ENCODE measurements at places on chromosomes 11 and 22. TPM values are rescaled to one million over a fixed set of nuclear protein-coding genes. Genes with fewer than 3 reads are reported as not detected.

GRCh38 chr22:49958366-49958921 lies 2.1 kb upstream of the PIM3 start:
- no peaks in the 10 kb centered on the region for H3K27me3 ChIP-seq
- no peak overlapping the region for H3K27ac ChIP-seq
- H3K4me3 ChIP-seq: no peak overlapping the region

GRCh38 chr22:44913198-44913983 lies 96.4 kb downstream of the PHF21B start:
- no peak overlapping the region for H3K27ac ChIP-seq
- no peaks in the 10 kb centered on the region for H3K4me1 ChIP-seq
- DNase-seq: no peak
- H3K27me3 ChIP-seq: peaks cover 38% of the 10 kb centered on the region
- H3K4me3 ChIP-seq: no peak overlapping the region
- H3K36me3 ChIP-seq: no peaks in the 10 kb centered on the region

DNA sequence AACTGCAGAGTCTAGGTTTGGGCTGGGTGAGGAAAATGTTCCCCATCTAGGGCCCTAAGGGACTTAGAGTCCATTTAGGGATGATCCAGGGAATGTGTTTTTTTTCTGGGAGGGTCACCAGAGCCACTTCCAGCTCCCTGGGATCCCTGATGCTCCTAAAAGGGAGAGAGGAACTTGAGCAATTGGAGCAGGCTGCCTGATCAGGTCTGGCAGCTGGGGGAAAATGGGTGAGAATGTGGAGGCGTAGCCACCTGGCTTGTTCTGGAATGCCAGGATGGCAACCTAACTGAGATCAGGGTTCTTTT lies 1.2 kb downstream of the PGAP2 start:
- H3K4me1 ChIP-seq: peaks cover 16% of the 10 kb centered on the region
- H3K36me3 ChIP-seq: no peaks in the 10 kb centered on the region
- H3K4me3 ChIP-seq: no peak overlapping the region
- no peak overlapping the region for H3K27ac ChIP-seq

DNA sequence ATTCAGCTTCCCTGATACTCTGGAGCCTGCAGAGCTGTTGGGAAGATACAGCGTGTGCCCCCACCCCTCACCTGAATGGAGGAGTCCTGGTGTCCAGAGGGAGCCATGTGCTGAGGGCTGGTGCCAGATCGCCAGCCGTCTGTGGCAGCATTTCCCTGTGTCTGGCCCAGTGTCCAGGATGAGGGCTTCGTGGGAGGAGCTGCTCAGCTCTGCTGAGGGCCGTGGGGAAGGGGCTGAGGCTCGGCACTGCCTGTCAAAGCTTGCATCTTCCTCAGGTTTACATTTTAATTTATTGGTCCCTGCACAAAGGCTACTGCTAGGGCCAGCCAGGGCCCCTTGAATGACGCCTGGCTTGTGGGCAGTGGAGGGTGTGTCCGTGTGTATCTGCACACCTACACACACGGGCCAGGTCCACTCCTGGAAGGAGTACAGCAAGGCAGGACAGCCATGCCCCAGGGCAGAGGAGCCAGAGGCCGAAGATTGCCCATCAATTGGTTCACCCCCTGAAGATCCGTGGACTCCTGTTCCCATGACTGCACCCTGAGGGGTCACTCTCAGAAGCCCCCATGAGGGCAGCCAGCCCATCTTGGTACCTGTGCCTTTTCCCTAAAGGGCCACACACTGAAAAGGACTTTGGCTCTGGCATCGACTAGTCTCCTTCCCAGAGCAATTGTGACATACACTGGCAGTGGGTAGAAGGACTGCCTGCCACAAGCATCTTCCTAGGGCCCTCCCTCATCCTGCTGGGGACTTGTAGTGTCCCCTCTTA lies 107.7 kb upstream of the PARVA start:
- no peak overlapping the region for H3K4me3 ChIP-seq
- no peaks in the 10 kb centered on the region for H3K4me1 ChIP-seq
- H3K27ac ChIP-seq: no peak overlapping the region
- H3K36me3 ChIP-seq: no peaks in the 10 kb centered on the region

DNA sequence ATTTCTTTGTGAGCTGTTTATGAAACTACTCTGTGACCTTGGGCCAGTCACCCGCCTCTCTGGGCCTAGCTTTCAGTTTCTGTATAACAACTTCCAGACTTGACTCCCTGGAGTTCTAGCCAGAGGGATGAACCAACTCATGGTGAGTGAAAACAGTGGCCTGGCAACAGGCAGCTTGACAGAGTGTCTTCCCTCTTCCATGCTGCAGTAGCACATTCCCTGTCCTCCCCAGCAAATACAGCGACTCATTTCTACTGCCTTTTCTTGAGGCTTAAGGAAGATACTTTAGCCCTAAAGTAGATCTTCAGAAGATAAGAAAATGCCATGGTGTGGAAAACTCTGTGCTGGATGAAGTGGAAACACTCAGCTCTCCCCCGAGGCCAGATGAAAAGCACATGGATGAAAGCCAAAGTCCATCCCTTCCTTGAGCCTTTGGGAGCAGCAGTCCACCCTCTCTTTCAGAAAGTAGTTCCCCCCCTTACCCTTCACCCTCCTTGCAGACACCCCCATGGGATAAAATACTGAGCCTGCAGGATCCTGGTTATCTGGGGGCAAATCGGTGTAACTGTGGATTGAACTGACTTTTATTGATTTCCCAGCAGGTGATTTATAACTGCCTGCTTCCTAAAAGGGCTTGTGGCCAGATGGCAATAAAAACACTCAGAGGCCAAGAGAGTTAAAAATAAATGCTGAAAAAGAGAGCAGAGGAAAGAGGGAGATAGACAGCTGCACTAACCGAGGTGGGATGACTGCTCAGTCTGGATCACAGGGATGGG lies 24.1 kb downstream of the IRAG1 start:
- no peak for DNase-seq
- H3K36me3 ChIP-seq: no peaks in the 10 kb centered on the region
- H3K4me3 ChIP-seq: no peak overlapping the region
- no peak overlapping the region for H3K27ac ChIP-seq
- no peaks in the 10 kb centered on the region for H3K4me1 ChIP-seq

DNA sequence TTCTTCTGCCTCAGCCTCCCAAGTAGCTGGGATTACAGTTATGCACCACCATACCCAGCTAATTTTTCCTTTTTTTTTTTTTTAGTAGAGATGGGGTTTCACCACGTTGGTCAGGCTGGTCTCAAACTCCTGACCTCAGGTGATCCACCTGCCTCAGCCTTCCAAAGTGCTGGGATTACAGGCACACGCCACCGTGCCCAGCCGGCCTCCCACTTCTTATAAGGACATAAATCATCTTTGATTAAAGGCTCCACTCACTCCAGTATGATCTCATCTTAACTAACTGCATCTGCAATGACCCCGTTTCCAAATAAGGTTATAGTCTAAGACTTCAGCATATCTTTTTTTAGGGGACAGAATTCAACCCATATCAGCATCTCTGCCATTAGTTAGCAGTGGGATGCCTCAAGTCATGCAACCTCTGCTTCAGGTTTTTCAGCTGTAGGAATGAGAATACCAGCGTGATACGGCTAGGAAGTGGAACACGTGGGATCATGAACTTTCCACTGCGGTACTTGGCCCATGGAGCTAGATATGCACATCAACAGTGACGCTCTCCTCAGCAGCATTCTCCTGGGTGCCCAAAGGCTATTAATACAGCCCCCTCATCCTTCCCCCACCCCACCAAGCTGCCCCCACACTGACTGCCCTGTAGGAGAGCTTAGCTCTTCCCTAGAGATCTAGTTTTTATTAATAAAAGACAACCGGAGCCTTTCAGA lies 41.4 kb downstream of the MCHR1 start:
- H3K27me3 ChIP-seq: no peaks in the 10 kb centered on the region
- H3K27ac ChIP-seq: no peak overlapping the region
- H3K4me3 ChIP-seq: no peak overlapping the region

- no peak for DNase-seq
- no peak overlapping the region for H3K27ac ChIP-seq
- peaks cover 4% of the 10 kb centered on the region for H3K36me3 ChIP-seq
- no peaks in the 10 kb centered on the region for H3K27me3 ChIP-seq
Measured at GRCh38 chr22:42925598-42925997, 68.5 kb upstream of the ARFGAP3 start.

- H3K27ac ChIP-seq: no peak overlapping the region
- no peaks in the 10 kb centered on the region for H3K4me1 ChIP-seq
- no peak overlapping the region for H3K4me3 ChIP-seq
Measured at GRCh38 chr11:120635136-120635810, 123.7 kb downstream of the GRIK4 start.

GRCh38 chr11:67561971-67562619 lies 21.5 kb upstream of the GSTP1 start:
- no peak overlapping the region for H3K27ac ChIP-seq
- no peak overlapping the region for H3K4me3 ChIP-seq
- DNase-seq: no peak
- H3K4me1 ChIP-seq: peaks cover 4% of the 10 kb centered on the region
- peaks cover 28% of the 10 kb centered on the region for H3K27me3 ChIP-seq
- H3K36me3 ChIP-seq: no peaks in the 10 kb centered on the region

- no peak overlapping the region for H3K4me3 ChIP-seq
- DNase-seq: no peak
- peaks cover 29% of the 10 kb centered on the region for H3K27me3 ChIP-seq
Measured at GRCh38 chr11:66996609-66997273, 21.6 kb downstream of the C11orf86 start.

DNA sequence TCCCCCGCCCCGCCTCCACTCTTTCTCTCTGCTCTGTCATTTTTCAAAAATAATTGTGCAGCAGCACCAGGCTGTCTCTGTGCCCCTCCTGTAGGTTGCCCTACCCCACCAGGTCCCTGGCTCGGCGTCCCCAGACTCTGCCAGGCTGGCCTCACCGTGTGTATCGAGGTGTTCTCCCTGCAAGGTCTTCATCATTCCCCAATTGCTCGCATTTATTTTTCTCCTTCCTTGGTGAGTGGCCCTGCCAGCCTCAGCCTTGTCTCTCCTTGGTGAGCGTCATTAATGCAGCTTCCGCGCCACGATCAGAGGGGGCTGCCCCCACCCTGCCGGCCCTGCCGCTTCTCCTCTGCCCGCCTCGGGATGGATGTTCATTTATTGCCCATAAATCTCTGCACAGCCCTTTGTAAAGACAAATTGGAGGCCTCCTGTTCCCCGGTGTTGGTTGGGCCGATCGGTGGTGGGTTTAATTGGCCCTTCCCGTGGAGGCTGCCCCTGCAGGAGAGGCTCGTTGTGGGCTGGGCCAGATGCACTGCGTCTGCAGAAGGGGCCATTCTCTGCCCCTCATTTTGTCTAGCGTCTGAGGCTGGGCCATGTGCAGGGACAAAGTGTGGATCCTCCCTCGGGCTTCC lies 33.2 kb downstream of the RTN4R start:
- no peaks in the 10 kb centered on the region for H3K27me3 ChIP-seq
- no peaks in the 10 kb centered on the region for H3K36me3 ChIP-seq
- peaks cover 41% of the 10 kb centered on the region for H3K4me1 ChIP-seq
- no peak overlapping the region for H3K27ac ChIP-seq

GRCh38 chr22:44363013-44363979 lies 50.5 kb upstream of the SHISAL1 start:
- no peak overlapping the region for H3K4me3 ChIP-seq
- H3K27me3 ChIP-seq: peaks cover 18% of the 10 kb centered on the region
- no peaks in the 10 kb centered on the region for H3K36me3 ChIP-seq
- no peaks in the 10 kb centered on the region for H3K4me1 ChIP-seq

DNA sequence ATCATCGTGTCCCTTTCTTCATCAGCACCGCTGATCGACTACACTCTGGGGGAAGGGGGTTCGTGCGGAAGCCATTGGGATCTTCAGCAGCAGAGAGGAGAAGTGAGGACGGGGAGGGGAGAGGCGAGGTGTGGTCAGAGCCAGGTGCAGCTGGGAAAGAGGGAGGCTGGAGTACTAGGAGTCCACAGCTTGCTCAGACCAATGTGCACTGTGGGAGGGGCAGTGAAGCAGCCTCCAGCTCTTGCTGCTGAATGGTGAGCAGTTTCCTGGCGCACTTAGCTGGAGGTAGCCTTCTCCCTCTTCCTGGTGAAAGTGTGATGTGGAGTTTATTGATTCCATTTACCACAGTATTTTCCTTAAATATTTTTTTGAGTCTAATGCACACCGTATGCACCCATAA lies 99.0 kb upstream of the NECTIN1 start:
- H3K27ac ChIP-seq: no peak overlapping the region
- H3K27me3 ChIP-seq: peaks cover 2% of the 10 kb centered on the region
- no peaks in the 10 kb centered on the region for H3K4me1 ChIP-seq
- no peak overlapping the region for H3K4me3 ChIP-seq
- H3K36me3 ChIP-seq: no peaks in the 10 kb centered on the region
- DNase-seq: no peak

DNA sequence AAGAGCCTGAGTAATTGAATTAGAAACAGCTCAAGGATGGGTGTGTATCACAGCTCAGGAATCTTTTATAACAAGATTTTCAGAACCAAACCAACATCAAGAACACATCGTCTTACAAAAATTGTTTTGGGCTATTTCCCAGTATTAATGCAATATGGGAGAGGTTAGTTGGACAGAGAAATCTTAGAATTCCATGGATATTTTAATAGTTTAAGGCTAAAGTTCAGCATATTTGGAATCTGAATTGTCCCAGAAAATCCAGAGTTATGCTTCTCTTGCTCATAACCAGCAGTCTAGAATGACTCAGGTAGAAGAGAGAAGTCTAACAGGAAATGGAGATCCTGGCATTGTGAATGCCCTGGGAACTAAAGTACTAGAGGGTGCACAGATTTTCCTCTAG lies 74.6 kb downstream of the ADM start:
- no peak overlapping the region for H3K27ac ChIP-seq
- no peaks in the 10 kb centered on the region for H3K4me1 ChIP-seq
- DNase-seq: no peak
- no peaks in the 10 kb centered on the region for H3K36me3 ChIP-seq
- no peak overlapping the region for H3K4me3 ChIP-seq
- H3K27me3 ChIP-seq: no peaks in the 10 kb centered on the region

DNA sequence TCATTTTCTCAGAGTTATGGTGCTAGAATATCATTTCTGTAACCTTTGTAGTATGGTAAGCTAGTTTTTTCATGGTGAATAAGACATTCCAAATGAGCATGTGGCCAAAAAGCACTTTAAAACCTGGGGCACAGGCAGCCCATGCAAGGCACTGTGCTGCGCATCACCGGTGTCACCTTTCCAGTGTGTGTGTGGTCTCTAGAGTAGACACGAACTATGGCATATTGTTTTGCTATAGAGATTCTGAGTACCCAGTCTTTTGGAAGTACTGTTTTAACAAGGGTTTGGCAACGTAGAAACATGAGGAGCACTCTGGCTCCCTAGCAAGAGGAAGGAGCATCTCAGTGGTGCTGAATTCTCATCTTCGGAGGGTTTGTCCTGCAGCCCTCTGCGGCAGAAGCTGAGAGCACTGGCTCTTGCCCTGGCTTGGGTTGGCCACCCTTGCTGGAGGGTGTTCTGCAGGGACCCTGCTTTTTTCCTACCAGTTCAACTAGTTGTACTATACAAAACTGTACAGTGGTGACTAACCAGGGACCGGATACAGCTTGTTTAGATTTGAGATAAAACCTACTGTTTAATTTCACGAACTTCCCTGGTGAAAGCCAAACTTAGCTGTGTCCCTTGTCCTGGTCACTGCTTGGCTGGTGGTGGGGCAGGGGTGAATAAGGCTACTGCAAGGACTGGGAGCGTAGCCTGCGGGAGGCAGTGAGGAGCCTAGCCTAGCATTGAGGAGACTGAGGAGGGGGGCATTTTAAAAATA lies 135.7 kb downstream of the ATXN10 start:
- no peak for DNase-seq
- no peaks in the 10 kb centered on the region for H3K4me1 ChIP-seq
- H3K27me3 ChIP-seq: no peaks in the 10 kb centered on the region

The KIF18A gene
- total RNA-seq: 0.76 TPM

The GGT5 gene
- not detected for total RNA-seq

The FAM111B gene
- total RNA-seq: 1.3 TPM

The EIF4G2 gene
- total RNA-seq: 1,022 TPM

The CD44 gene
- total RNA-seq: 732 TPM

The APOBEC3C gene
- 59.1 TPM for total RNA-seq
